ENCODE measurements at places on chromosomes 2 and 18. TPM values are rescaled to one million over a fixed set of nuclear protein-coding genes. Genes with fewer than 3 reads are reported as not detected.

Gene UGT1A10
- not detected for total RNA-seq

Gene ERFE
- total RNA-seq = not detected

Gene CHAC2
- total RNA-seq = 4.3 TPM

Gene IL1RL2
- 15.9 TPM for total RNA-seq

Gene PSMD14
- 49.7 TPM for total RNA-seq

DNA sequence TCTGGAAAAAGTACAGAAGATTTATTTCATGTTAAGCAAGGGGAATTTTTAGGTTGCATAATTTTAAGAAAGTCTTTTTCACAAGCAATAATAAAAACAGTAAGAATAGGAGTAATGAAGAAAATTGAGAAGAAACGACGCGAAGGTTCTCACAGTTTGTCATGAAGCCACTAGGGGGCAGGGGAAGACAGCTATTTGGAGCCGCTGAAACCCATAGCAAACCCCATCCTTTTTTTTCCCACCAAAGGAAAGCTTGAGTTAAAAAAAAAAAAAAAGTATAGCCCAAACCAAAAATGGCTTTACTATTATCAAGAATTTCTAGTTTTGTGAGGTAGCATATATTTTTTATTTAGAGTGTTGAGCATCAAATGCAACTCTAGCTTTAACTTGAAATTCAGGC lies 300.9 kb downstream of the PHLPP1 start:
- H3K36me3 ChIP-seq = no peaks in the 10 kb centered on the region
- no peak overlapping the region for H3K27ac ChIP-seq
- peak; percentile 53 for DNase-seq
- H3K4me3 ChIP-seq = no peak overlapping the region

DNA sequence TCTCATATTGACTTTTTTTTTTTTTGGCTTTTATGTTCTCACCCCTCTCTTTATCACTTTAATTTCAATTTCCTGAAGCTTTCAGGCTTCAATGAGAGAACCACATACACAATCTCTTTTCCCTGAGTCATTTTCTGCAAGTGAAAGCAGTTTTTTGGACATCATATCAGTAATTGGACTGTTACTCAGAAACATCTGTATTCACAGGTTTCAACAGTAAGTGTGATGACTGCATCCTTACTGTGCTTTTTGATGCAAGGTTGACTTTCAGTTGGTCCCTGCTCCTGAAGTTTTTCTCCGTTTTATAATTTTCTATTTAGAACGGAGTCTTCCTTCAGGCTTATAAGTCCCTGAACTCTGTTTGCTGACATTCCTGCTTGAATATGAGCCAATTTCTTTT lies 70.5 kb upstream of the CCBE1 start:
- H3K4me1 ChIP-seq = peaks cover 15% of the 10 kb centered on the region
- H3K36me3 ChIP-seq = no peaks in the 10 kb centered on the region
- no peak overlapping the region for H3K27ac ChIP-seq

DNA sequence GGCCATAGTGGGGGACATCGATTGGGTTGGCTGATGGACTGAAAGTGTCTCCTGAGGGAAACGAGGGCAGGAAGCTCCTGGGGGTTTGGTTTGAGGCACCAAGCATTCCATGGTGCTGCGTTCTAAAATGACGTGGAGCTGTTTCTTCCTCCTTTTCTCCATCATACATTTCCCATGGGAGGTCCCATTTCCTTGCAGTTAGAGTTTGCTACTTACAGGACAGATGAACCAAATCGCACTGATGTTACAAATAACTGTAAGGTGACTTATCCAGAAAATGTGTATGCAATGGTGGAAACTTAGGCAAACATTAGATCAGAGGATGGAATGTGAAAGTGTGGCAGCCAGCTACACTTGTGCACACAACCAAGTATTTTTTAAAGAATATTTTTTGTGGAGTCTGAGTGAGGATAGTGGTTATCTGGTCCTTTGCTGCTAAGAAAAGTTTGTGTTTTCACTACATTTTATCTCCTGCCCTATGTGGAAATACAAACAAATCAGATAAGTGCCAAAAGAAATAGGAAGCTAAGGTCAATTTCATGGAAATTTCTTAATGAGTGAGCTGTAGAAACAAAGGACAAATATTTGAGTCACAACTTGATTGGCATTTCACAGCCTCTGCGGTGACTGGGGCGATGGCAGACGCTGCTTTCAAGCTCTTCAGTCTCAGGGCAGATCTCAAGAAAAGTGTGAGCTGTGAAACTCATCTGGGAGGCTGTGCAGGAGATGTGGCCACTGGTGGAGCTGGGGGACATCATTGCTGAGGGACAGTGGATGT lies 256.2 kb downstream of the TSN start:
- no peaks in the 10 kb centered on the region for H3K36me3 ChIP-seq
- no peak overlapping the region for H3K4me3 ChIP-seq
- H3K4me1 ChIP-seq = no peaks in the 10 kb centered on the region
- no peak for DNase-seq

DNA sequence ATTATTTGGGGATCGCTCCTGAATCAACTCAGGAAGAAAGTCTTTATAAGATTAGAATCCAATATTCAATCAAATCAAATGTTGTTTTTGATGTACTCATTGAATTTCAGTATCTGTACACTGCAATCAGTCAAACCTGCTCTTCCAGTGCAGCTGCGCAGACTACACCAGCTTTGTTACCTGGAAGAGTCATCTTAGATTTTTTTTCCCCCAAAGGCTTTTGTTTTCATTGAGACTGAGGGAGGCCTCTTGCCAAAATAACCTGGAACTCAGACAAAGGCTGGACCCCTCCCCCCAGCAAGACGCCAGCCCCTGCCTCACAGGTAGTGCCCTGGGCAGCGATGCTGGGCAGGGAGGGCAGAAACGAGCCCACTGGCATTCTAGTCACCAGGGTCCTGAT lies 74.8 kb downstream of the ARHGEF4 start:
- H3K27ac ChIP-seq = peak overlapping the region; percentile 80
- H3K4me1 ChIP-seq = peaks cover 44% of the 10 kb centered on the region
- no peaks in the 10 kb centered on the region for H3K36me3 ChIP-seq
- H3K27me3 ChIP-seq = peaks cover 20% of the 10 kb centered on the region
- no peak for DNase-seq
- H3K4me3 ChIP-seq = peak overlapping the region; percentile 1

GRCh38 chr2:231012463-231012862 lies 16.5 kb downstream of the SPATA3 start:
- H3K4me1 ChIP-seq = peaks cover 4% of the 10 kb centered on the region
- H3K4me3 ChIP-seq = no peak overlapping the region
- H3K36me3 ChIP-seq = no peaks in the 10 kb centered on the region
- no peak overlapping the region for H3K27ac ChIP-seq
- no peak for DNase-seq

DNA sequence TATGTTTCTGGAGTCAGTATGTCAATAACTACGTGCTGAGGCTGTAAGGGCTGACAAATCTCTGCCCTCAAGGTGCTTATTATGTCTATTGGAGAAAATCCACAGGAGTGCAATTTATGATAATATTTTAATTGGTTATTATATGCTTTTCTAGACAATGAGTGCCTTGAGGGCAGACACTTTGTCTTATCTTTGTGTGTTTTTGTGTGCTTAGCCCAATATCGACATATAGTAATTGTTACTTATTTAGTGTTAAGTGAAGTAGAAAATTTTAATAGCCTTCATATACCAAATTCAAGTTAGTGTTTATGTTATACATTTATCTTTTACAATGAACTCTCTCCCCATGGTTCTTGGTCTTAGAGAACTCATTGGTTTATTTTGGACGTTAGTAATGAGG lies 118.9 kb downstream of the WDR7 start:
- no peaks in the 10 kb centered on the region for H3K27me3 ChIP-seq
- DNase-seq = no peak
- H3K27ac ChIP-seq = no peak overlapping the region
- H3K36me3 ChIP-seq = no peaks in the 10 kb centered on the region
- H3K4me1 ChIP-seq = no peaks in the 10 kb centered on the region

DNA sequence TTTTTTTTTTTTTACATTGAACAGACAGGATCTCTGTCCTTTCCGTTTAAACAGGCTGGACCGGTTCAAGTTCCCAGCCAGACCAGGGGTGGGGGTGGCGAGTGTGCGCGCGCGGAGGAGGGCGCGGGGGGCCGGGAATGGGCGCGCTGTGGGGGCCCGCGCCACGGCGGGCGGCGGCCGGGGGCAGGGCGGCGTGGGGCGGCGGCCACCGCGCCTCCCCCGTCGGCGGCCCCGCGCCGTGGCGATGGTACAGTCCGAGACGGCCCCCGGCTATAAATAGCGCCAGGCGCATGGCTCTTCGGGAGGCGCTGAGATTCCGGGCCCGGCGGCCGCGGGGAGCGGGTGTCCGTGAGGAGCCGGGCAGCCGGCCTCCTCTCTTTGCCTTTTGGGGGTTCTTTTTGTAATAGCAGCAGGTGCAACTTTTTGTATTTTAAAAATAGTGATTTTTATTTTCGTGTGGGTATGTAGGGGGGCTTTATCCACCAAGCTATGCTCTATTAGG lies 430 bp upstream of the CELF4 start:
- H3K36me3 ChIP-seq = no peaks in the 10 kb centered on the region
- no peak for DNase-seq
- peak overlapping the region; percentile 74 for H3K4me3 ChIP-seq
- H3K4me1 ChIP-seq = peaks cover 30% of the 10 kb centered on the region
- peaks cover 92% of the 10 kb centered on the region for H3K27me3 ChIP-seq
- H3K27ac ChIP-seq = no peak overlapping the region

DNA sequence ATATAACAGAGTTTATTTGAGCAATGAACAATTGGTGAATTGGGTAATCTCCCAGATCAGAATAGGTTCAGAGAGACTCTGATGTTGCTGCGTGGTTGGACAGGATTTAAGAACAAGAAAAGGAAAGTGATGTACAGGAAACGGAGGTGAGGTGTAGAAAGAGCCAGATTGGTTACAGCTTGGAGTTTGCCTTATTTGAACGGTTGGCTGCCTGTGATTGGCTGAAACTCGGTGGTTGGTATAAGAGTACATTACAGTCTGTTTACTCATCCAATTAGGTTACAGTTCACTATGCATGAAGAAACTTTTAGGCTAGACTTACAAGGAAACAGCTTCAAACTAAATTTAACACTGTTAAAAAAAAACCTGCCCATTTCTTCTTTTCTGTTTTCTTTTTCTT lies 68.0 kb upstream of the CABLES1 start:
- no peak overlapping the region for H3K4me3 ChIP-seq
- no peaks in the 10 kb centered on the region for H3K4me1 ChIP-seq
- DNase-seq = no peak
- H3K27ac ChIP-seq = no peak overlapping the region

DNA sequence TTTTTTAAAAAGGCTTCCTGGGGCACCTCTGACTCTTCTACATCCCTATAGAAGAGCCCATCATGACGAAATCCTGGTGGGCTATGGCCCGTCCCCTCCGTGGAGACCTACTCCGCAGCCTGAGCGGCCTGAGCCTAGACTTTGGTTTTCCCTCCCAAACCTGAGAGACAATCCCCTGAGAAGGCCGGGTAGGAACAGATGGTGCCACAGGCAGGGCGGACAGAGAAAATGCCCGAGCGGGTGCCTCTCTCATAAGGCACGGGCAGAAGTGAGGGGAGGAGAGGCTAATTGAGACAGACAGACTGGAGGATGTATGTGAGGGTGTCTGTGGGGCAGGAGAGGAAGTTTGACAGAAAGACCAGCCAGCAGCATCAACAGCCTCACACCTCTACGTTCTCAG lies 20.2 kb upstream of the SFXN5 start:
- no peak overlapping the region for H3K27ac ChIP-seq
- H3K4me1 ChIP-seq = peaks cover 26% of the 10 kb centered on the region
- H3K36me3 ChIP-seq = peaks cover 23% of the 10 kb centered on the region
- no peak for DNase-seq

DNA sequence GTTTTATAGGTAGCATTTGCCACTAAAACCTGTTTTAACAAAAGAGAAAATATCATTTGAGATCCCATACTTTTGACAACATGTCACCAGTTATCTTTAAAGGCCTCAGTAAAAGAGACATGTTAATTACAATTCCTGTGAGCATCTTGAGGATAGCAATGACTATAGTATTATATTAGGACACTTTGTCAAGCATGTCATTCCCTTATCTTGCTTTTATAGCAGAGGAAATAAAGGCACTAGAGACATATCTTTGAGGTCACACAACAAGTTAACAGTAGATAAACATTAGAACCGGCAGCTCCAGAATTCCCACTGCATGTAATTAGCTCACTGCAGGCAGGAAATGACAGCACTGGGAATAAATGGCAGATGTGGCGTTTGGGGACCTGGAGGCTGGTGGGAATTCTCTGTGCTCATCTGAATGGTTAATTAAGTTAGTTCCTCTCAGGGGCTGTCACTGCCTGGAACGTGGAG lies 25.9 kb downstream of the LYPD6B start:
- no peaks in the 10 kb centered on the region for H3K27me3 ChIP-seq
- H3K4me3 ChIP-seq = no peak overlapping the region
- no peaks in the 10 kb centered on the region for H3K36me3 ChIP-seq

GRCh38 chr2:108348816-108349570 lies 28.8 kb upstream of the SULT1C4 start:
- peaks cover 3% of the 10 kb centered on the region for H3K27me3 ChIP-seq
- no peak overlapping the region for H3K27ac ChIP-seq
- no peaks in the 10 kb centered on the region for H3K4me1 ChIP-seq
- H3K36me3 ChIP-seq = no peaks in the 10 kb centered on the region
- DNase-seq = no peak

GRCh38 chr18:61992285-61992684 lies 99.5 kb upstream of the RNF152 start:
- H3K27ac ChIP-seq = no peak overlapping the region
- H3K4me1 ChIP-seq = peaks cover 10% of the 10 kb centered on the region
- H3K4me3 ChIP-seq = no peak overlapping the region
- DNase-seq = no peak

DNA sequence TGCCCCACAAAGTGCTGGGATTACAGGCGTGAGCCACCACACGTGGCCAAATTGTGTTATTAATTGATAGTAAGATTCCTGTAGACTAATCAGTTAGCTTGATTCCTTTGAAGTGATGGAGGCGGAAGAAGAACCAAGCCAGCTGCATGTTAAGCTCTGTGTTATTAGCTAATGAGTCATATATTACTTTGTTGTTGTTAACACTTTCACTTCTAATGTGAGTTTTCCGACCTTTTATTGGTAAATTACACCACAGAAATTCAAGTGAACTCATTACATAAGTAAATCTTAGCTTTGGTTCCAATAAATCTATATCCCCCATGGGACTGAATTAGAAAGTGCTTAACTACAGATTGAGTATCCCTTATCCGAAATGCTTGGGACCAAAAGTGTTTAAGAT lies 20.3 kb downstream of the CHMP1B start:
- H3K36me3 ChIP-seq = peaks cover 28% of the 10 kb centered on the region
- no peaks in the 10 kb centered on the region for H3K27me3 ChIP-seq
- DNase-seq = no peak
- no peak overlapping the region for H3K4me3 ChIP-seq
- H3K4me1 ChIP-seq = no peaks in the 10 kb centered on the region
- no peak overlapping the region for H3K27ac ChIP-seq

- H3K27ac ChIP-seq = no peak overlapping the region
- no peak for DNase-seq
- H3K27me3 ChIP-seq = no peaks in the 10 kb centered on the region
- no peak overlapping the region for H3K4me3 ChIP-seq
- peaks cover 46% of the 10 kb centered on the region for H3K36me3 ChIP-seq
These were observed 19.5 kb downstream of the STRADB start for GRCh38 chr2:201470821-201471731.

Measured in suprapubic skin (tissue), 4 donors.